ENCODE measurements at places on chromosomes 3 and 15.

DNA sequence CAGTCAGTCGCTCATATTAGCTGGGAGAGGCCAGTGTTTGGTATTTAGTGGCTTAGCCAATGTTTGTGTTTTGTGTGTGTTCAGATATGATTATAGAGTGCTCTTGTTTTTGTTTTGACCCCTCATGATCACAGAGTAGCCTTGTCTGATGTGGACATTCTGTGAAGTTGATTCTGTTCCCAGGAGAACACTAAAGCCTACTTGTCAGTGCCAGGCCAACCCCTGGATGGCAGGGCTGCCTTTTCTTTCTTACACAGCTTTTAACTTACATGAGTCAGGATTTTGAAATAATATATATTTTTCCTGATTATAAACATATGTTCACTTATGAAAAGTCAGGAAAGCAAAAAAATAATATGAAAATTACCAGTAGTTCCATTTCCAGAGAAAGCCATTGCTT lies 11.9 kb downstream of the CFAP161 start:
- DNase-seq: no peak

- no peak for DNase-seq
Measured at GRCh38 chr15:33405096-33405495, 94.3 kb downstream of the RYR3 start.

DNA sequence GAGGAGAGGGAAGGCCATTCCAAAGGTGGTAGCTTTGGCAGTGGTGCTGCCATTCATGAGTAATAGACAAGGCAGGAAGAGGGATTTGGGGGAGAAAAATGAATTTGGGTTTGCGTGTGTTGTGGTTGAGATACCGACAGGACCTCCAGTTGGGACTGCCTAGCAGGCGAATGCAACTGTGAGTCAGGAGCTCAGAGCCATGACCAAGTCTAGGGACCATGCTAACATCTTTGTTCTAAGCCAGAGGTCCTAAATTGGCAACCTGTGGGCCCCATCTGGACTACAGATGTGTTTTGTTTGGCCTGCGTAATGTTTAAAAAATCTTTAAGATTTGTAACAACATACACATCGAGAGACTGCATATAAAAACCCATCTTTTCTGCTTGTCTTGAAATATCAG lies 61.6 kb downstream of the SAMMSON start:
- DNase-seq: no peak

DNA sequence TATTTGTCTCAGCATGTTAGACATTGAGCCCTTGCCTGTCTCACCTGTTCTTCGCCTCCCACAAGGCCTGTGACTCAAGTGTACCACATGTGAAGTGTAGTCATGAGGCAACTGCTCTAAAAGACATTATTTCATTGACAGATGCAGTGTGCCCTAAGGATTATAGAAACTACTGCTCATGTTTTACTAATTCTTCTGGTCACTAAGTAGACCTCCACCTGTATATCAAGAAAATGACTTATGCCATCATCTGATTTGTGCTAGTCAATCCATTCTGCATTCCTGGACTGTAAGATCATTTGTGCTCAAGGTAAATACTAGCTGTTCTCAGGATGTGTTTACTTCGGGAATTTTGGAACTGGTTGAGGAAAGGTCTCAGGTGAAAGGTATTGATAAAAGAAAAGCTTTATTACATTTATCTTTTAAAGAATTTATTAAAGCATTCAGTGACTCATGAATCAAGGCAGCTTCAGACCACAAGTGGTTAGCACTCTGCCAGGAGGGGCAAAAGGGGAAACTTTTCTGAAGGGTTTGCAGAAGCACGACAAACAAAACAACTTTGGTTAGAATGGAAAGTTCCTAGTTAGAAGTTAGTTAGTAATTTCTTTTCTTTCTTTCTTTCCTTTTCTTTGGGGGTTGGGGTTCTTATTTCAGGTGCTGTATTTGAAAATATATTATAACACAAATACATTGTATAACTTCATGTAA lies 465.3 kb upstream of the CBLB start:
- no peak for DNase-seq

- no peak for DNase-seq
Measured at GRCh38 chr15:99148851-99149276, 44.0 kb downstream of the SYNM start.

- no peak for DNase-seq
Measured at GRCh38 chr3:21020043-21020442, 731.0 kb downstream of the ZNF385D start.

DNA sequence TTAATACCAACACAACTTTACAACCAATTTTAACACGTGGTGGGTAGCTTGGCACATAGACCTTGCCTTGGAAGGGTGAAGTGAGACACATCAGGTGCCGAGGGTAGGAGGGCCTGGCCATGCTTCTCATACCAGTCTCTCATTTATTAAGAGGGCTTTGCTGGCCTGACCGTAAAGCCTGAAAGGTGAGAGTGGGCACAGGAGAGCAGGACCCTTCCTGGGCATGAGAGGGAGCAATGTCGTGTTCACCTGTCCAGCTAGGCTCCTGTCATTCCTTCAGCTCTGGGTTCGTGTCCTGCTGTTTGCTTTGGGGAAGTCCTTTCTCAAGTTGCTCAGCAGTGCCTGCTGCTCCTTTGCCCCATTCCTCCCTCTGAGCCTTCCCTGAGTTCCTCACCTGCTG lies 294.4 kb downstream of the EPHB1 start:
- no peak for DNase-seq

DNA sequence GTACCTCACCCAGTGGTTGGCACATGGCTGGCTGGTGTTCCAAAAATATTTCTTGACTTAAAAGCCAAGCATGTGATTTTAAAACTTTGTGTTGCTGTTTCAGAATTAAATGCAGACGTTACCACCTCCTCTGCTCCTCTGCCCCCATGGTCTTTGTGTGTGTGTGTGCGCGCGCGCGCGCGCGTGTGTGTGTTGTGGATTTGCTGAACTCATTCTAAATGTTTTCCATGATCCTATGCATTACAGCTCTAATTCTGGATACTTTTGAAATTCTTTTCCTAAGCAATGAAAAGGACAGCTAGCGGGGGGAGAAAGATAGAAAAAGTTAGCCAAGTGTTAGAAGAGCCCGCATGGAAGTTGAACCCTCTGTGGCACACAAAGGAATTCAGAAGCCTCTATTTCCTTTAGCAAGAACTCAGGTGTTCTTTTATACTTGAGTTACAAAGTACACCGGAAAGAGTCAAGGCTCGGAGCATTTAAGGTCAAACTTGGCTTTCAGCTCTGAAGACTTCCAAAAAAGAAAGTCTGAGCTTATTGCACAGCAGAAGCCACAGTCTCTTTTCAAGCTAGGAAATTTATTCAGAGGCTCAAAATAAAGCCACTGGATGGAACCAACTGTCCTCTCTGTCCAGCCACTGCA lies 350.5 kb upstream of the TBL1XR1 start:
- no peak for DNase-seq

DNA sequence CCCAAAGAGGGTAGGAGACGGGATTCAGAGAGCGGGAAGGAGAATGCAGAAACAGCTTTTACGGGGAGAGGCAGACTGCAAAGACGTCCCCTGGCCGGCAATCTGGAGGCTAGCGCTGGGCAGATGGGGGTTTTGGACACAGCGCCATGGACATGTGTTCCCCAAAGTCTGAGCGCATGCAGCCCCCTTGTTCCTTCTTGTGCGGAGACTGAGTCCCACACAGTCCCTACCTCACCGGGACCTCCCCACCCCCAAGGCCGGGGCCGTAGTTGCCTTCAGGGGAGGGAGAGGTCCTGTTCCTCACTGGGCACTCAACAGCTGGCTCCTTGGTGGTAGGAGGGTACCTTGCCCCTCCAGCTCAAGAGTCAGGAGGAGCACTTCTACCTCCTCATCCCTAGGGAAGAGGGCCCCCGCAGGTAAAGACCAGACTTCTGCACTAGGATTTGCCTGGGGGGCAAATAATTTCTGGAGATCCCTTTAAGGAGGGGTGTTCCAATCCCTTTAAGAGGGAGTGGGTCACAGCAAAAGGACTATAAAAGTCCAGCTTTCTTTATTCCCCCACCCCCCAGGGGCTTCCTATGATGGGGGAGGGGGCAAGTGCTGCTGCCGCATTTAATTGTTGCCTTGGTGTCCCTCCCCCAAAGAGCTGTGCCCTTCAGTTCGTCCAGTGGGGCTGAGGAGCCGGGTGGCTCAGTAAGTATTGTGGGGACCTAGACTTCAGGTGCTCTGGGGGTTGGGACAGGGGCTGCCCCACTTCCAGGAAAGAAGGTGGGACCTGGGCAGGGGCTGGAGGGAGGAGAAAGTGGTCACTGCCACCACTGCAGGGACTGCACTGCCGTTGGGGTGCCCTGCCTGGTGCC lies 3.6 kb upstream of the BAHD1 start:
- DNase-seq: no peak

- no peak for DNase-seq
Measured at GRCh38 chr3:63798544-63798943, 20.6 kb upstream of the C3orf49 start.

DNA sequence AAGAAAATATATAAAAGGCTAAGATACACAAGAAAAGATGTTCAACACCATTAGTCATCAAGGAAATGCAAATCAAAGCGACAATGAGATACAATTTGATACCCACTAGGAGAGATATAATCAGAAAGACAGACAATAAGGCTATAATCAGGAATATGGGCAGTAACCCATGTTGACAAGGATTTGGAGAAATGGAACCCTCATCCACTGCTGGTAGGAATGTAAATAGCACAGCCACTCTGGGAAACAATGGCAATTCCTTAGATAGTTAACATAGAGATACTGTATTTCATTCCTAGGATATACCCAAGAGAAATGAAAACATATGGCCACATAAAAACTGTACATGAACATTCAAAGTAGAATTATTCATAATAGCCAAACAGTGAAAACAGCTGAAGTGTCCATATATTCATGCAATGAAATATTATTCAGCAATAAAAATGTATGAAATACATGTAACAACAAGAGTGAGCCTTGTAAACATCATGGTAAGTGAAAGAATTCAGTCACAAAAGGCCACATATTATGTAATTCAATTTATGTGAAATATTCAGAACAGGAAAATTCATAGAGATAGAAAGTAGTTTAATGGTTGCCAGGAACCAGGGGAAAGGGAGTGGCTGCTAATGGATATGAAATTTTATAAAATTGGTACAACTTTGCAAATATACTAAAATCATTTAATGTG lies 18.2 kb upstream of the COL8A1 start:
- no peak for DNase-seq

- DNase-seq: no peak
Measured at GRCh38 chr3:16433701-16434151, 79.8 kb downstream of the RFTN1 start.

DNA sequence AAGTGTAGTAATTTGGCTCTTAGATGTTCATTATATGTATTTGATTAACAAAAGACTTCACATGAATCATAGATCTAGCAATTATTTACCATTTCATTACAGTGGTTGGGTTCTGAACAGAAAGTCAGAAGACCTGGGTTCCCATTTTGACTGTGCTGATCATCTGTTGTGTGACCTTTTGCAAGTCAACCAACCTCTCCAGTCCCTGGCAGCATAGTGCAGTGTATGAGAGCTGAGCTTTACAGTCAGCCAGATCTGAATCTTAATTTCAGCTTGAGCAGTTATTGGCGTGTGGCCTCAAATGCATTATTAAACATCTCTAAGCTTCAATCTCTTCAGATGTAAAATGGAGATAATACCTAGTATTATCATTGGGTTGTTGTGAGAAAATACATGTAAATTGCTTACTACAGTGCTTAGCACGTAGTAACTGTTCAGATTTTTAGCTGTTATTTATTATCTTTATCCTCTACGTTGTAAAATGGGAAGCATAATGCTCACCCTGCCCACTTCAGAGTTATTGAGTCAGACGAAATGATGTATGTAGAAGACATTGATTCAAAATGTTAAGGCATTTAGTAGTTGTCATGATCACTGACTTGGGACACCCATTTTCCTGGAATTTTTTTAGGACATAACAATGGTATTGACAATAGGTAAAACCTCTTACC lies 104.0 kb downstream of the KLHL25 start:
- DNase-seq: no peak

DNA sequence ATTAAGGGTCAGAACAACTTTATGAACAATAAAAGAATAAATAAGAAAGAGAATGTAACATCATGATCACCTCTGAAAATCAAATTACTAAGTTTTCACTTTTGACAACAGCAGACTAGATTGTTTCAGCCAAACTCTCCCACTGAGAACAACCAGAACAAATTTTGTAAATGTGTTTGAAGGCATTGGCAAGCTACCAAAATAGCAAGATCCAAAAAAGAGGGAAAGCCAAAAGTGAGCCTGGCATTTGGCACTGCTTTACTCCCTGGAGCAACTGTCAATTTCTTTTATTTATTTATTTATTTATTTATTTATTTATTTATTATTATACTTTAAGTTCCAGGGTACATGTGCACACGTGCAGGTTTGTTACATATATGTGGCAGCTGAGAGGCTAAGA lies 67.2 kb downstream of the CFAP44 start:
- DNase-seq: peak; percentile 89

GRCh38 chr3:23341147-23341838 lies 138.2 kb downstream of the UBE2E2 start:
- no peak for DNase-seq

GRCh38 chr3:64163019-64163754 lies 62.1 kb downstream of the PRICKLE2 start:
- no peak for DNase-seq

GRCh38 chr3:71579935-71580406 lies 3.6 kb downstream of the FOXP1 start:
- DNase-seq: no peak

DNA sequence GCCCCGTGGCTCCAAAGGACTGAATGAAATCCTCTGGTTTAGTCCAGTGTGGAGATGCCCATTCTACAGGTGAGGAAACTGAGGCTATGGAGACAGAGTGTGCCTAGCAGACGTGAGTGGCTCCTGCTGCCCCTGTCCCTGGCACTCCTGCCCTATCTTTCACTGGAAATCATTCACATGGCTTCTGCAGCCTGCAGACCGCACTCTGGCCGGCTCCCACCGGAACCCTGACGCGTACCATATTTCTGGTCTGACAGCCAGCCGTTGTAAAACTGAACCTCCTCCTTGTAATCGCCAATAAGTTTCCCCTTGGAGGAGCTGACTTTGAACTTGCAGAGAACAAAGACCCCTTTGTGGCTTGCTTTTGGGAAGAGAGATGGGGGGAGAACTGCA lies 136.5 kb downstream of the CHSY1 start:
- DNase-seq: no peak

DNA sequence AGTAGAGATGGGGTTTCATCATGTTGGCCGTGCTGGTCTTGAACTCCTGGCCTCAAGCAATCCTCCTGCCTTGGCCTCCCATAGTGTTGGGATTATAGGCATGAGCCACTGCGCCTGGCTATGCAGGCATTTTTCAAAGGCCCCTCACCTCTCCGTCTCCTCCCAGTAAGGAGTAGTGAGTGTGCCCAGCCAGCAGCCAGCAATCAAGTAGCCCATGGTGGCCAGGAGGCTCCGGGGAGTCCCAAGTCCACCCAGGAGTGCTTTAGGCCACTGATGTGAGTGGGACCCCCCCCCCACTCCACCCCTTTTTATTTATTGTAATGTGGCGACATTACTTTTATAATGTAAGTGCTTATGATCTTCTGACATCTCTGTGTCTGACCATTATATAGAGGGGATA lies 8.1 kb downstream of the ISG20 start:
- DNase-seq: no peak

Measured in NCI-H446 (cell line).